ENCODE measurements at places on chromosomes 12 and 14.

DNA sequence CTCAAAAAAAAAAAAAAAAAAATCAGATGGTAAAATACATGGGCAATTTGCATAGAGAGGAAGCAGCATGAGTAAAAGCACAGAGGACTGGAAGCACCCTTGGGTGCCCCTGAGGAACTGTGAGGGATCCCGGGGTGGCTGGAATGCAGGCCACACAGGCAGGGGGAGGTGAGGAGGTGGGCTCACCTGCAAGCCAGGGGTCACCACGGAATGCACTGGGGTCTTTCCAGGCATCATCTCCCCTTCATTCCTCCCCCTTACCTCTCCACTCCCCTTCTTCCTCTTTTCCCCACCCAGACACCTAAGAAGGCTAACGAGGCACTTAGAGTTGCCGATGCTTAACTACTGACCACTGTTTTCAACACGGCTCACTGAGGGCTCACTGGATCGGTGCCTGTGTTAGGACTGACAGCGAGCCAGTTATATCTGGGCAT is 14.4 kb upstream of the HIP1R start:
- DNase-seq, result no peak

GRCh38 chr12:65965358-65965757 is 141.1 kb downstream of the HMGA2 start:
- no peak for DNase-seq

- no peak for DNase-seq
Measured at GRCh38 chr12:48937170-48937569, 11.9 kb upstream of the FKBP11 start.

DNA sequence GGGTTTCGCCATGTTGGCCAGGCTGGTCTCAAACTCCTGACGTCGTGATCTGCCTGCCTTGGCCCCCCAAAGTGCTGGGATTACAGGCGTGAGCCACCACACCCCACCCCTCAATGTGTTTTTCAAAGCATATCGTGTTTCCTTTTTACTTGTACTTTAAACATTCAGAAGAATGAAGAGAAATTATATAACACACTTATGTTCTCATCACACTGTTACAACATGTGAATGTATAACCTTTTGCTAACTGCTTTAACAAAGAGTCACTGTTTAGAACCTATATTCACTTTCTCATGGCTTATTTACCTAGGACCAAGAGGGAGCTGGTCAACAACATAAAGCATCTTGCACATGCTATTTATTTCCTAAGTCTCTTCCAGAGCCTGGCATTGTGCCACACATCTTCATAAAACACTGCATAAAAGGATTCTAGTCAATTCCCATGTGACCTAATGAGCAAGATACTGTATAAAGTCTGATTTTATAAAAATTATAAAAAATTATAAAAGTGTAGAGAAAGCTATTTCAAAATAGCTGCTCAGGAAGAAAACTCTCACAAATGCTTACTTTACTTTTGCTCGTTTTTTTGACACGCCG is 16.0 kb upstream of the ACTR6 start:
- no peak for DNase-seq

- DNase-seq, result no peak
Measured at GRCh38 chr12:104975587-104976343, 10.4 kb upstream of the NOPCHAP1 start.

- DNase-seq, result no peak
Measured at GRCh38 chr12:70005864-70006618, 181.0 kb downstream of the MYRFL start.

GRCh38 chr14:100567877-100568163 is 19.4 kb downstream of the BEGAIN start:
- DNase-seq, result no peak

- no peak for DNase-seq
Measured at GRCh38 chr12:47808574-47809365, 10.9 kb downstream of the HDAC7 start.

GRCh38 chr12:53298164-53298563 is 1.3 kb upstream of the MYG1 start:
- DNase-seq, result no peak

- no peak for DNase-seq
Measured at GRCh38 chr12:47878293-47878917, 26.4 kb downstream of the VDR start.

GRCh38 chr12:114316076-114316475 is 89.9 kb downstream of the TBX5 start:
- no peak for DNase-seq

Data from NCI-H2107 (cell line).